ENCODE measurements at places on chromosomes 3 and 15.

DNA sequence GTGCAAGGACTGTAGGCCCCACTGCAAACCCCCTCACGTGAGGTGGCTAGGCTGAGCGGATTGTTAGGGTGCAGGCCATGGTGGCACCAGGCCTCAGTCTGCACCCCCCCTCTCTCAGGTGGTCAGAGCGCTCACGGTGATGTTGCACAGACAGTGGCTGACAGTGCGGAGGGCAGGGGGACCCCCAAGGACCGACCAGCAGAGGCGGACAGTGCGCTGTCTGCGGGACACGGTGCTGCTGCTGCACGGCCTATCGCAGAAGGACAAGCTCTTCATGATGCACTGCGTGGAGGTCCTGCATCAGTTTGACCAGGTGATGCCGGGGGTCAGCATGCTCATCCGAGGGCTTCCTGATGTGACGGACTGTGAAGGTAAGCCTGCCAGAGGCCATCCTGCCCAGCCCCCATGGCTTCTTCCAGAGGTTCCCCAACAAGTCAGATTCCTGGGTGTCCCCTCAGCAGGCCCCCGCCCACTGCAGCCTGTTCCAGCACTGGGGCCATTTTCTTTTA lies 18.2 kb downstream of the ATRIP start:
- no peak for ATAC-seq

DNA sequence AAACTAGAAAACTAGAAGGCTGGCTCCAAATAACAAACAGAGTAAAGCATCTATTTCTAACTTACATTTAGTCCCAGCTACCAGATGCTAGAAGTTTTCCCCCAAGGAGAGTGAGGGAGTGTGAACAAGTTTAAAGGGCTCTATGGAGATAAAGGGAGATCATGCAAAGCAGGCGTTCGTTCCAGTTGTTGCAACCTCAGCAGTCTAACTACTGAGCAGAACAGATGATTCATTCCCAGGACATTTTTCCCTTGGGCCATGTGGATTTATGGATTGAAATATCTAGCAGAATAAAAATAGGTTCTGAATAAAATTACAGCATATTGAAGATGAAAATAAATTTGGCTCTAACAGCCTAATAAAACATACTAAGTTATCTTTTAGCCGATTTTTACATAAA lies 154.8 kb upstream of the TTC14 start:
- no peak for ATAC-seq

DNA sequence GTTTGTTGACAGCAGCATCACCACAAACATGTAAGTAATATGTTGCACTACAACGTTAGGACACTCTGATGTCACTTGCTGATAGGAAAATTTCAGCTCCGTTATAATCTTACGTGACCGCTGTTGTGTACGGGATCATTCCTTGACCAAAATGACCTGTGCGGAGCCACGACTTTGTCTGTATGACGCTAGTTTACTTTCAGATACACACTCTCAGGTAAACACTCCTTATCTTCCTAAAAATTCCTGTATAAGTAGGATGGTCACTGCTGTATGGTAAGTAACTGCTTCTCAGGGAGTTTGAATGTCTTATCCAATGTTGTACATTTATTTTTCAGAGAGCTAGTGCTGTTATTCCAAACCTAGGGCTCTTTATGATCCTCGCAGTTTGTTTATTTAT lies 410.3 kb downstream of the NAALADL2 start:
- ATAC-seq: no peak

DNA sequence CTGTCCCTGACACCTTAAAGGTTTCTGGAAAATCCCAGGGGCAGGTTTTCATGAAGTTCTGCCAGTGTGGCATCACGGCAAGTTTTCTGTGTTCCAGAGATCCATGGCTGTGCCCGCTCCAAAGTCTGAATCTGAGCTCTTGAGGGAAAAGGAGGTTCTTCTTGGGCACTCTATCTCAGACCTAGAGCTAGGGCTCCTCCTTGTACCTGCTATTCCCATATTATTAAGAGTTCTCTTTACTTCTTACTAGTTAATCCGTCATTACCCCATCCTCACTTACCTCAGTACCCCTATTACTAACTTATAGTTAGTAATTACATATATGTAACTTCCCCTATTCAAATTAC lies 5.9 kb upstream of the TRA2B start:
- ATAC-seq: no peak

GRCh38 chr3:171592786-171593185 lies 132.6 kb upstream of the TNIK start:
- ATAC-seq: no peak

GRCh38 chr3:107264888-107265287 lies 112.4 kb upstream of the CCDC54 start:
- no peak for ATAC-seq

DNA sequence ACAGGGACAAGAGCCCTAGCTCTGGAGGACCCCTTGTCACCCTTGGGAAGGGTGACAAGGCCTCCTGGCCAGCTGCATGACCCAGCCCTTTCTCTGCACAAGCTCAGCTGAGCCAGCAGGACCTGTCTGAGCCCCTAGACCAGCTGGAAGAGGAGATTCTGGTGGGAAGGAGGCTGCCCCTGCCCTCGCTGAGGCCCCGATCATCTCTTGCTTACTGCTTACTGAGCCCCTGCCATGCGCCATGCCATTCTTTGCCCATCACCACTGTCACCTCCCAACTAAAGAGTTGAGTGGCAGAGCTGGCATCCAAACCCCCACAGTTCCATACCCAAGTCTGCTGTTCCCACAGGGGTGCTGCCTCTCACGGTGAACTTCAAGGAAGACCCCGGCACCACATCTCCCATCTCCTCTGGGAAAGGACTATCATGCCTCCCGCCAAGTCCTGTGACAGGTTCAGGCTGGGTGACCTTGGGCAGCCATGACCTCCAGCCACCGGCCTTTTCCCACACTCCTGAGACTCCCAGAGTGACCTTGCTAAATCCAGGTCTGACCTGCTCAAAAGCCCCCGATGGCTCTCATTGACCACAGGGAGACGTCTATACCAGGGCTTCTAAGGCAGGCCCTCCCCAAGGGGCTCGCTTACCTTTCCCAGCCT lies 34.0 kb downstream of the ACSBG1 start:
- no peak for ATAC-seq

- ATAC-seq: no peak
These were observed 26.8 kb downstream of the ACAD9 start for GRCh38 chr3:128906031-128906803.

GRCh38 chr3:164023480-164023879 lies 1054.8 kb downstream of the SI start:
- no peak for ATAC-seq

DNA sequence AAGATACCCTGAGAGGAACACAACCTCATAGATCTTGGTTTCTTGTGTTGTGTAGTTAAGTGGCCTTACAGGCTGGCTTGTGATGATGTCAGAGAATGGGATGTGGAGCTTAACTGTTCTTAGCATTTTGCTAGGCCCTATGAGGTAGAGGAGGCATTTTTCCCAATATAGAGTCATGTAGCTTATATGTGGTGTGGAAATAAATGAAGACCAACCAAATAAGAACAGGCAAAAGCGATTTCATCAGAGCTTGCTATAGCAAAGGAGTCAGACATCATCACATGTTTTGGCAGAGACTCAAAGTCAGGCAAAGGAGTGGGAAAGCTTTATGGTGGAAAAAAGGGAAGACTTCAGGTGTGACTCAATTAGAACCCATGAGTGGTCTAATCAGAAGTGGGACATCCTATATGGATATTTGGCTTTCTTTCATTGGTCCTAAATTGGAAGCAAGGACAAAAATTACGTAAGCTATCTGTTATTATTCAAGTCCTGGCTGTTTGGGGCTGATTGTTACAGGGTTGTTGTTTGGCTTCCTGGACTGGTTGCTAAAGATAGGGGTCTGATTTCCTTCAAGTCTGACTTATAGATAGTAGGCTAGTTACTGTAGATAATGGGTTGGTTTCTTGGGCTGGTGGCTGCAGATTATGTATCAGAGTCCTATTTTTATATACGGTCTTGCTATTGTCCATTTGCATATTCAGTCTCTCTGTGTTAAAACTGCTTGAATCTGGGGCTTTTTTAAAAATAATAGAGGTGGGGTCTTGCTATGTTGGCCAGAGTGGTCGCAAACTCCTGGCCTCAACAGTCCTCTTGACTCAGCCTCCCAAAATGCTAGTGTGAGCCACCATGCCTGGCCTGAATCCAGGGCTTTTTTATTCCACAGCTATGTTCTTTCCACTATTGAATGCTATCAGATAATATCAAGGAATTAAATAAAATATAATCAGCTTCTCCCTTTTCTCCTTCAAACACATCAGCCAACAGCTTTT lies 30.3 kb upstream of the SETD2 start:
- no peak for ATAC-seq

- no peak for ATAC-seq
These were observed 271.1 kb downstream of the CNTN3 start for GRCh38 chr3:74343391-74343790.

- ATAC-seq: no peak
These were observed 413.7 kb upstream of the TBL1XR1 start for GRCh38 chr3:177610686-177611633.

- no peak for ATAC-seq
These were observed 16.9 kb upstream of the RHCG start for GRCh38 chr15:89513284-89513683.

DNA sequence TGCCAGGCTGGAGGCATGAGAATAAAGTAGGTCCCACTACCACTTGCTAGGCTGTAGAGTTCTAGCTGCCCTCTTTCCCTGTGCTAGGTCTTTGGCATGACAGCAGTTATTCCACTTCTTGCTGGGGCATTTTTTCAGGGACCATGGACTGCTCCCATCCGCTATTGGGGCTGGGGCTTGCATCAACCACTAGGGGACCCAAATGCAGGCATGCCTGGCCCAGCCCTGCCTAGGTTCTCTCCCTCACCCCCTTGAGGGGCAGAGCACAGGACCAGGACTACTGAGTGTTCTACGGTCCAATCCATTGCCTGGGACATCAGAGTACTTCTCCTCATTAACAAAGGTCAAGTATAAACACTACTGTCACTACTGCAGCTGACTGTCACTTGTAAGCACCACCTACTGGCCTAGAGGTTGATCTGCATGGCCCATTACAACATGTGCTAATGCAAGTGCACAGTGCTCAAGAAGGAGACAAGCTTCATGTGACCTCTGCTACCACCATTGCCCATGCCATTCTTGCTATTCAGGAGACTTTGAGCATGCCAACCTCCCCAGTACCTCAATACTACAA lies 270.5 kb downstream of the MBNL1 start:
- no peak for ATAC-seq

Data from stimulated activated memory B cell treated with anti-CD40 and anti-IgM and Interleukin-4, amounts not matched to agents 10 μg/mL and 1 μg/mL and 100 μg/mL, for 72 hours (primary cell).